CD4-positive, alpha-beta T cell treated with Interleukin-6 at 100 ng/mL for 8 hours (primary cell): ENCODE measurements at places on chromosomes 2 and 18.

- no peak for DNase-seq
Observed at GRCh38 chr2:127498386-127498785, 27.9 kb downstream of the IWS1 start.

- no peak for DNase-seq
Observed at GRCh38 chr2:46160326-46160725, 136.9 kb upstream of the EPAS1 start.

DNA sequence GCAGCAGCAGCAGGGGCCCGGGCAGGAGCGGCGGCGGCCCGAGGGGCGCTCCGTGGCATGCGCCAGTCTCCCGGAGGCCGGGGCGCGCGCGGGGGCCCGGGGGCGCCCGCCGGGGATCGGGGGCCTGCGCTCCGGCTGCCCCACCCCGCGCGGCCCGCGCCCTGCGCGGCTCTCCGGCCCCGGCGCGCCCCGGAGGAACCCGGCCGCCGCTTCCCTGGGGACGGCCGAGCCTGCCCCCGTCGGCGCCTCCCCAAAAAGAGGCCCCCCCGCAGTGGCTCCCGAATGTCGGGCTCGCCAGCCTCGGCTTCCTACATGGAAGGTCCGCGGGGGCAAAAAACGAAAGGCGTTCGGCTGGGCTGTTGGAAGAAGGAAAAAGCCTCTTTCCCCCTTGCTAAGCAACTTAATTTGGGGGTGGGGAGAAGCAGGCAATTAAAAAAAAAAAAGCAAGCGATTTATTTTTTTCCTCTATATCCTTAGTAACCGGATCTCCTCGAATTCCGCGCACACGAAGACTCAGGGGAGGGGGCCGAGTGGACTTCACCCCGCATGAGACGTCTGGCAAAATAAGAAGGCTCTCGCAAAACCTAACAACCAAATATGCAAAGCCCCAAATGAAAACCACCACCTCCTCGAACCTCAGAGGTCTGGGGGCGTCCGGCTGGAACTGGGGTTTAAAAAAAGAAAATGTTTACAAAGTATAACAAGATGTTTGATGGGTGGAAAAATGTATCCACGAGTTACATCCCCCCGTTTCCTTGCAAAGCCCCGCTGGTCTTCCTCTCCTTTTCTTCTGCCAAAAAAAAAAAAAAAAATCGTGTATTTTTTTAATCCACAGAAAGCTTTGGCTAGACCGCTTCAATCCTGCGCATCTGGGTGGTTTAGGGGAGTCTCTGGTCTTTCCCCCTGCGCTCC, at the start of gene SMAD7:
Gene SMAD7 (minus strand): TSS at position 430 of the 912 bp plus-strand sequence. CDS start 541 bp downstream, outside the sequence.
- no peak for DNase-seq

- DNase-seq, result no peak
Observed at GRCh38 chr2:109616184-109616583, 2.0 kb downstream of the SOWAHC start.

DNA sequence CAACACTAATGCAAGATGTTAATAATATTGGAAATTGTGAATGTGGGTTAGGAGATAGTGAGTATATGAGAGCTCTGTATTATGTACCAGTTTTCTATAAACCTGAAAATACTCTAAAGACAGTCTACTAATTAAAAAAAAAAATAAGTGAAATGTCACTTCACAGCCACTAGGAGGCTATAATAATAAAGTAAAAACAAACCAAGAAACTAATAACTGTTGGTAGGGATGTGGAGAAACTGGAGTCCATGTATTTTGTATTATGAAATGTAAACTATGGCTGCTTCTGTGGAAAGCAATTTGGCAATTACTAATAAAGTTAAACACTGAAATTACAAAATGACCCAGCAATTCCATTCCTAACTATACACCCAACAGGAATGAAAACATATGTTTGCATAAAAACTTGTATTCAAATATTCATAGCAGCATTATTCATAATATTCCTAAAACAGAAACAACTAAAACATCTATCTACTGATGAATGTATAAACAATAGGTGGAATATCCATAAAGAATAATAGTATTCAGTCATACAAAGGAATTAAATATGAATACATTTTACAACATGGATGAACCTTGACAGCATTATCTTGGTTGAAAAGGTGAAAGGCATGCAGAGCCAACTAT, 36.2 kb downstream of the CCDC178 start:
- no peak for DNase-seq

GRCh38 chr18:46211816-46212215, 107.6 kb downstream of the HAUS1 start:
- DNase-seq, result peak; percentile 15

DNA sequence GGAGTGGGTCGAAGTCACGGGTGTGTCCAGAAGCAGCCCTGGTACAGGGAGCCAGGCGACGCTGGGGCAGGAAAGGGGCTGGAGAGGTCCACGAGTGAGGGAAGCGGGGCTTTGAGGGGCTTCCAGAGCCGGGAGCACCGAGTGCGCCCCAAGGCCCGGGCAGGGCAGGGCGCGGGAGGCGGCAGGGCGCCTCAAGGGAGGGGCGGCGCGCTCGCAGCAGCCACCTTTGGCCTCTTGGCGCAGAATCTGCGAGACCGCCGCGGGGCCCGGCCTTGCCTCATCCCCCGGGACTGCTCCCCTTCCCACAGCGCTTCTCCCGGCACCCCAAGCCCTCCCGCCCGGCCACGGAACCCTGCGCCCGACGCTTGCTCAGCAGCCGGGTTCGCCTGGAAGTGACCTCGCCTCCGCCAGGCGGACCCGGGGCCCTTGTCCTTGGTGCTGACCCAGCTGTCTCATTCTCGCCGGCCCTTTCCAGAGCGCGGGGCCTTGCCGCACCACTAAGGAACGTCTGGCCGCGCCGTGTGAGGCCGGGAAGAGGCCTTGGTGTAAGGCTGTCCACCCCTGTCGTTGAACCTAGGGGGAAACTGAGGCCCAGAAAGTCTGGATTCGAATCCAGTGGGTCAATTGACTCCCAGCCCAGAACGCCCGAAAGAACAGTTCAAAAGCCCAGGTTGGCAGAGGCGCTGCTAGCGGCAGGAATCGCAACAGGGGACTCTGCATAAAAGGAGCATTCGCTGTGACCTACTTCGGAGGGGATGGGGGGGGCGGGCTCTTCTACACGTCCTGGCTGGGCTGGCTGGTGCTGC, 584 bp upstream of the DNER start:
- DNase-seq, result no peak

DNA sequence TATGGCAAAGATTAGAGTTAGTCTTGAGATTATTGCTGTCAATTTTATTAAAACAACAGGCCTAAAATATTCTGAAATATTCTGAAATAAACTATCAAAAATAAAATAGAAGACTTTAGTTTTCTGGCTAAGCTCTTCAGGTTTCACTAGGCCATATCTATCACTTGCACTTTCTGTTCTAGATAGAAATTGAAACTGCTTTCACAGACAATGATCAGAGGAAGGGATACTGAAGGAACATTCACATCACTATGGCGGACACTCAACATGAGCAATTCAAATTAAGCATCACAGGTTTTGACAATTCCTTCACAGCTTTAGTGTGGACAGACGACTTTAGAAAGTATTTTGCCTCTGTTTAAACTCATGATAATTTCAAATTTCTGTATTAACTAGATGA, 586.4 kb upstream of the REG3G start:
- DNase-seq, result no peak

DNA sequence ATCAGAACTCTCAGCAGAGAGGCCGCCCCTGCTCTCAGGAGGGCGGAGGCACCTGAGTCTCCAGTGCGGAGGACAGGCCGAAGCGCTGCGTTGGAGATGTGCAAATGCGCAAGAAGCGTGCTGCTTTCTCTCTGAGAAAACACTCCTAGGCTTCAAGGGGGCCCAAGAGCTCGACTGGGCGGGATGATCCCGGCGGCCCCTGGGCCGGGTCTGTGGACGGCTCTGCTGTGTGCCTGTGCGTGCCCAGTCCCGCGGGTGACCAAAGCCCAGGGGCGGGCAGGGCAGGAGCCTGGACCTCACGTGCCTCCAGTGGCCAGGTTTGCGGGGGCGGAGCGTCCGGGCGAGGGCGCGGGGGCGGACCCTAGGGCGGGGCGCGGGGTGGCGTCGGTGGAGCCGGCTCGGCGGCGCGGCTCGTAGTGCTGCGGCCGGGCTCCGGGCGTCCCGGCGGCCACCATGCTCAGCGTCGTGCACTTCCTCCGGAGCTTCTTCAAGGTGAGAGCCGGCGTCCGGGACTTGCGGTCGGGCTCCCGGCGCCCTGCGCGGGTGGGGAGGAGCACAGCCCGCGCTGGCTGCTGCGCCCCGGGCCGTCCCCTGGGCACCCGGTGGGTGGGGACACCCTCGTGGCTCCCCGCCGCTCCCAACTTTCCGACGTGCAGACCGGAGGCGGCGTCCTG, at the start of gene ARHGEF4:
Gene ARHGEF4 (plus strand): TSS at position 414 of the 674 bp plus-strand sequence. CDS start 40 bp downstream, at position 454.
- no peak for DNase-seq

- DNase-seq, result no peak
Observed at GRCh38 chr2:101858246-101858645, 133.5 kb upstream of the IL1R2 start.

- peak; percentile 21 for DNase-seq
Observed at GRCh38 chr18:77131652-77132368, 773 bp downstream of the MBP start.

DNA sequence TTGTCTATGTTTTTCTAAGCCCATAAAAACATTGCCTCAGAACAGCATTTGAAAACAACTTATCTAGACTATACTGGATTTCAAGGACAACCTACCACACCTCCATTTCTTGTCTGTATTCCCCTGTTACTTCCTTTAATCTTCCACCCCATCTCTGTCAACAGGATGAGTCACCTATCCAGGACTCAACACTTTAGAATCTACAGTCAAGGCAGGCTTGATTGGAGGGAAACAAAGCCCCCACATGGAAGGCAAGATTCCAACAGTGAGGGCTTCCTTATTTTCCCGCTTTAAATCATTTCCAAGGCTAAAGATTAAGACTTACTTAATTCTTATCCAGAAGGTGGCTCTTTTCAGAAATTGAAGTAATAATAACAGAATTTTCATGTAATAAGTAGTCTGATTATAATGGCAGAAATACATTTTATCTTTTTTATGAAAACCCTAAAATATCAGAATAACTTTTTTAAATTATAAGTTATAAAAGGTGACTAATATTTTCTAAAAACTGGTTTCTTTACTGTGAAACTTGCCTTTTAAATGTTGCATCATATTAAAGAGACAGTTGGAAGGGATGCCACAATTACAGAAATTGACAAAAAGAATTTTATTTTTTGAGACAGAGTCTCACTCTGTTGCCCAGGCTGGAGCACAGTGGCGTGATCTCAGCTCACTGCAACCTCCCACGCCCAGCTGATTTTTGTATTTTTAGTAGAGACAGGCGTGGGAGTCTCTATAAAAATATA, 138.7 kb upstream of the CCDC150 start:
- no peak for DNase-seq

DNA sequence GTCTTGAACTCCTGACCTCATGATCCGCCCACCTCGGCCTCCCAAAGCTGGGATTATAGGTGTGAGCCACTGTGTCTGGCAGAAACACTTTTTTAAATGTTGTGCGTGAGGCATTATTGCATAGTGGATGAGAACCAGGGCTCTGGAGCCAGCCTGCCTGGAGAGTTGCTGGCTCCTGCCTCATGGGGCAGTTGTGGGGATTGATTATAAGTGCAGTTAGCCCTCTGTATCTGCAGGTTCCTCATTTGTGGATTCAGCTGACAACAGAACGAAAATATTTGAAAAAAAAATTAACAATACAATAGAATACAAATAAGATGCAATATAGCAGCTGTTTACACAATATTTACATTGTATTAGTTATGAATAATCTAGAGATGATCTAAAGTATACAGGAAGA, 129.4 kb upstream of the EML6 start:
- DNase-seq, result no peak

- no peak for DNase-seq
Observed at GRCh38 chr2:200839513-200839912, 24.9 kb downstream of the CLK1 start.

DNA sequence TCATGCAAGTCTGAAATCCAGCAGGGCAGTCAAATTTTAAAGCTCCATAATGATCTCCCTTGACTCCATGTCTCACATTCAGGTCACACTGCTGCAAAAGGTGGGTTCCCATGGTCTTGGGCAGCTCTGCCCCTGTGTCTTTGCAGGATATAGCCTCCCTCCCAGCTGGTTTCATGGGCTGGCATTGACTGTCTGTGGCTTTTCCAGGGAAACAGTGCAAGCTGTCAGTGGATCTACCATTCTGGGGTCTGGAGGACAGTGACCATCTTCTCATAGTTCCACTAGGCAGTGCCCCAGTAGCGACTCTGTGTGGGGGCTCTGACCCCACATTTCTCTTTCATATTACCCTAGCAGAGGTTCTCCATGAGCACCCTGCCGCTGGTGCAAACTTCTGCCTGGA, 220.6 kb upstream of the COPS8 start:
- DNase-seq, result no peak

DNA sequence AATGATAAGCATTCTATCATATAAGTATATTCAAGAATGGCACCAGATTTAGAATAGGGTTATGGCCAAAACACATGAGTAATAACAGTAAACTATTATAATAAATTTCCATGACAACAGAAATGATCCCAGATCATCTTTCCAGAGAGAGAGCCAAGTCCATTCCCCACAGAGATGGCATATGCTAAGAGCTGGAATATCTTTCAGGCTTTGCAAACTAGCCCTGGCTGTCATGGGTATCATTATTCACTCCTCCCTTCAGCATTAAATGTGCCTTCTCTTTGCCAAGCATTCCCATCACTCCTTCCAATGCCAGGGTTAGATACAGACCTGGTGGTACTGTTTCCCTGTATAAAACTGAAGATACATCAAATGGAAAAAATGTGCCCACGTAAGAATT, 10.9 kb downstream of the FEZ2 start:
- no peak for DNase-seq

DNA sequence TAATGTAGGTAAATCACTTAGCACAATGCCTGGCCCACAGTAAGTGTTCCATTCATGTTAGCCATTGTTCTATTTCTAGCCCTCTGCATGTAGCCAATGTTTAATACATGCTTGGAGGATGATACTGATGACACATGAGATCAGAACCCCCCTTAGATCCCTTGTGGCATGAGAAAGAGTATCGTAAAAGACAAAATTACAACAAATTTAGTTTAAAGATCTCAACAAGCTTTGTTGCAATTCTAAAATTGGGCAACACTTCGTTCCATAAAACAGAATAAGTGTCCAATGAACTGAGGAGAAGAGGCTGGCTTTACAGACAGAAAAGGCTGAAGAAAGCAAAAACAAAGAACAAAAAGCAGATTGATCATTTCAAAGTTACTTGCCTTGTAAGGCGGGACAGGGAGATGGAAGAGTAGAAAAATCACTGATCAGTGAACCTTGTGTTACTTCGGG, 148.7 kb upstream of the SLC1A4 start:
- DNase-seq, result no peak

DNA sequence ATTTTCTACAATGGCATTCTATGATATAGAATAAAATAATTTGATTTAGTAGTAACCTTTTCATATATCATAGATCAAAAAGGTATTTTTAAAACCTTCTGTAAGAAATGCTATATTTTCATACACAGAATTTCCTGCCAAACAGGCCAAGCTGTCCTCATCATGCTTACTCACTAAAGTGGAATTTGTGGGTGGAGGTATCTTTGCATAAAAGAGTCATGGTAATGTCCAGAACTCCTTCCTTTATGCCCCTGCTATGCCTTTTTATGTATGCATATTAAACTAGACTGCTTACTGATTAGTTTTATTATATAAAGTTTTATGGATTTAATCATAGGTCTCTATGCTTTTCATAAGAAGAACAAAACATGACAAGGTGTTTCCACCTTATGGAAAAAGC, 27.5 kb upstream of the MARCHF7 start:
- no peak for DNase-seq

- DNase-seq, result peak; percentile 51
Observed at GRCh38 chr2:196259507-196260481, 88.4 kb upstream of the STK17B start.

GRCh38 chr2:132478461-132479105, 62.0 kb downstream of the GPR39 start:
- no peak for DNase-seq
